Upper lobe of left lung (tissue), 6 donors: ENCODE measurements at places on chromosomes 16 and 17. TPM values are rescaled to one million over a fixed set of nuclear protein-coding genes. Genes with fewer than 3 reads are reported as not detected.

Gene PRSS36
- 1.4 TPM for total RNA-seq

Gene ANKRD40CL
- total RNA-seq, result not detected

Gene ATP6V0C
- 332 TPM for total RNA-seq

GRCh38 chr16:31268033-31268365 lies 8.2 kb downstream of the ITGAM start:
- DNase-seq, result no peak

GRCh38 chr17:27237890-27238289 lies 56.0 kb upstream of the WSB1 start:
- DNase-seq, result no peak

DNA sequence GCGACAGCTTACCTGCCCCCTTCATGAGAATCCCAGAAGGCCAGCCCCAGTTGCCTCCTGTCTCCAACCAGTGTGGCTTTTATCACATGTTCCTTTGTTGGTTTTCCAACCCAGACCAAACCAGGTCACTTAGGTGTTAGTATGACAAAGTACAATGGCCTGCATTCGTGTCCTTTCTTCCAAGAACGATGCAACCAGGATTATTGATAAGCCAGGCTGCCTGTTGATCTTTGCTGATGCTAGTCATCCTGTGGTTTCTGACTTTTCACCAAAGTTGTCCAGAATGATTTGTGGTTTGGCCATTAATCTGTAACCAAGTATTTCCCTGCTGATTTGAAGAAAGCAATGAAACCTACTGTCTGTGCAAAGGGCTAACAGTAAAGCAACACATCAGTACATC lies 191.4 kb downstream of the CYLD start:
- no peak for DNase-seq

GRCh38 chr16:11090232-11090631 lies 145.9 kb downstream of the CLEC16A start:
- DNase-seq, result no peak

- DNase-seq, result no peak
Measured at GRCh38 chr16:22847100-22847499, 33.1 kb downstream of the HS3ST2 start.
